ENCODE measurements at places on chromosomes 1 and 21.

- DNase-seq: no peak
These were observed 36.6 kb downstream of the SLAMF6 start for GRCh38 chr1:160486453-160486852.

DNA sequence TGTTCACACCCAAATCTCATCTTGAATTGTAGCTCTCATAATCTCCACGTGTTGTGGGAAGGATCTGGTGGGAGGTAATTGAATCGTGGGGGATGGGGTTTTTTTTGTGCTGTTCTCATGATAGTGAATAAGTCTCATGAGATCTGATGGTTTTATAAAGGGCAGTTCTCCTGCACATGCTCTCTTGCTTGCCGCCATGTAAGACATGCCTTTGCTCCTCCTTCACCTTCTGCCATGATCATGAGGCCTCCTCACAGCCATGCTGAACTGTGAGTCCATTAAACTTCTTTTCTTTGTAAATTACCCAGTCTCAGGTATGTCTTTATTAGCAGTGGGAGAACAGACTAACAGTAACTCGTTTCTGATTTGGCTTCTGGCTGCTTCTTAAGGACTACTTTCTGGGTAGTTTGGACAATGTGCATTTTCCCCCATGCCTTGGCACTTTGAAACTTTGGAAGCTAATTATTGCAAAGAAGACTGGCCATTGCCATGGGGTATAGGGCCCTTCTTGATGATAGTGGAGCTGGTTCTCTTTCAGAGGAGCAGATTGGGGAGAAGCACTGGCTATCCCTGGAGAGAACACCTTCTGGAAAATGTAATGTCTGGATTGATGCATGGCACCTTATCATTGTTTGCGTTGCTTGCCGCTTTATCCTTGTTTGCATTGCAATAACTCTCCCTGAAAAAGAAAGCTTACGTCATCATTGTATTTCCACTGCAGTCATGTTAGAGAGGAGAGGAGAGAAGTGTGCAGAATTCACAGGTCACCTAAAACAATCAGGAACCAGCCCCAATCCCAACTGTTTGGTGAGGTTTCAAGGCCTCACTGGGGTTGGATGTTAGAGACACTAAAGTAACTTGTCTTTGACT lies 5.9 kb downstream of the CNIH3 start:
- DNase-seq: no peak

GRCh38 chr1:100050139-100050538 lies 80.3 kb downstream of the SLC35A3 start:
- DNase-seq: no peak

DNA sequence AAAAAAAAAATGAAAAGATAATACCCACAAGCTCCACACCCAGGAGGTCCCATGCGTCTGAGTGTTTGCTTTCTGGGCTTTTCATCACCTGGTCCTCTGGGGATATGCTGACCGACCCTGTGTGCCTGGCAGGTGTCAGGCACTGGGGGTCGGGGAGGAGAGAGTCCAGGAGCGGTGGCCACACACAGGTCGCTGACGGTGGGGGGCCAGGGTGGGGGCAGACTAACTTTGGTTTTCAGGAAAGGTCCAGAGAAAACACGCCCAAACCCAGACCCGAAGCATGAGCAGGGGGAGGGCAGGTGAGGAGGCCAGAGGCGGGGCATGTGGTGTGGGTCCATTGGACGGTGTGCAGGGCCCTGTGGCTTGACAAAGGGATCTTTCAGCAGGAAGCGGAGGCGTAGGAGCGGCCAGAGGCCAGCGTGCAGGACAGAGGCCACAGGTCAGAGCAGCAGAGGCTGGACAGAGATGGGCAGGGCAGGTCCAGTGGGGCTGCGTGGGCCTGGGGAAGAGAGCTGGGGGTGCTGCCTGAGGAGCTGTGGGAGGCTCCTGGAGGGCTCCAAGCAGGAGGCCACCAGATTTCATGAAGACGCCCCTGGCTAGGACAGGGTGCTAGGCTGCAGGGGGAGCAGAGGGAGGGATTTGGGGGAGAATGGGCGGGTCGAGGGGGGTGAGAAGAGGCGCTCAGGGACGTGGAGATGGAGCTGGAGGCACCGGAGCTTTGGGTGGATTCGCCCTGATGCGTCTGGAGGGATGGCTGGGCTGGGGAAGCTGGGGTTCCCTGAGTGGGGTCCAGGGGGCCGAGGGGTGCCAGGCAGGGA lies 15.8 kb downstream of the RNF223 start:
- DNase-seq: no peak

GRCh38 chr1:37846647-37847339 lies 12.6 kb downstream of the MTF1 start:
- DNase-seq: no peak

DNA sequence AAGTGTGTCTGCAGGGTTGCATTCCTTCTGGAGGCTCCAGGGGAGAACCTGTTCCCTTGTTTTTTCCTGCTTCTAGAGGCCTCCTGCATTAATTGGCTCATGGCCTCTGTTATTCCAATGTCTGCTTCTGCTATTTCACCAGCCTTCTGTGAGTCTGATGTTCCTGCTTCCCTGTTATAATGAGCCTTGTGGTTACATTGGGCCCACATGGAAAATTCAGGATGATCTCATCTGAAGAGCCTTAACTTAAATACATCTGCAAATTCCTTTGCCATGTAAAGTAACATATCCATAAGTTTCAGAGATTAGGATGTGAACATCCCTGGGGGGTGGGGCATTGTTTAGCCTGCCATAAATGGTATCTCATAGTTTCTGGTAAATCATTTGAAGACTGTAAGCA lies 181.1 kb downstream of the RWDD3 start:
- DNase-seq: no peak

DNA sequence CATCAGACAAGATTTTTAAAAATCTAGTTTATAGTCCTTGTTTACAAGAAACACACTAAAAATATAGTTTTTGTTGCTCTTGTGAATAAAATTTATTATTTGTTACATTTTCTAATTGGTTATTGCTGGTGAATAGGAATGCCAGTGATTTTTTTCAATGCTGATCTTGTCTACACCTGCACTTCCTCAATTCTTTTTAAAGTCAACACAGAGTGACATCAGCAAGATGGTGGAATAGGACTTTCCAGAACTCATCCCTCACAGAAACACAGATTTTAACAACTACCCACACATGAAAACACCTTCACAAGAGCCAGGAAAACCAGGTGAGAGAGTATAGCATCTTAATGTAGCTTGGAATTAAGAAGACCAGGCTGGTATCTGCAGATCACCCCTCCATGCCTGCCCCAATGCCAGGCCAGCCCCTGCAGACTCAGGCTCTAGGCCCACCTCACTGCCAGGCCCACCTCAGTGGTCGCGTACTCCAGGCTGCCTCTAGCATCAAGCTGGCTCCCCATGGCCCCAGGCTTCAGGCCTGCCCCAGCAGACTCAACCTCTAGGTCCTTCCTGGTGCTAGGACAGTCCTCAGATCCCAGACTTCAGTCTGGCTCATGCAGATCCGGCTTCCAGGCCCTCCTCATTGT lies 117.6 kb downstream of the WDR3 start:
- no peak for DNase-seq

GRCh38 chr1:30258471-30258870 lies 464.9 kb downstream of the MATN1 start:
- DNase-seq: no peak

- DNase-seq: no peak
These were observed 177.9 kb downstream of the HFM1 start for GRCh38 chr1:91226741-91227140.

- no peak for DNase-seq
These were observed 1.1 kb upstream of the RAP1GAP start for GRCh38 chr1:21670059-21670881.

GRCh38 chr1:236063551-236063918 lies 1.4 kb downstream of the NID1 start:
- no peak for DNase-seq

DNA sequence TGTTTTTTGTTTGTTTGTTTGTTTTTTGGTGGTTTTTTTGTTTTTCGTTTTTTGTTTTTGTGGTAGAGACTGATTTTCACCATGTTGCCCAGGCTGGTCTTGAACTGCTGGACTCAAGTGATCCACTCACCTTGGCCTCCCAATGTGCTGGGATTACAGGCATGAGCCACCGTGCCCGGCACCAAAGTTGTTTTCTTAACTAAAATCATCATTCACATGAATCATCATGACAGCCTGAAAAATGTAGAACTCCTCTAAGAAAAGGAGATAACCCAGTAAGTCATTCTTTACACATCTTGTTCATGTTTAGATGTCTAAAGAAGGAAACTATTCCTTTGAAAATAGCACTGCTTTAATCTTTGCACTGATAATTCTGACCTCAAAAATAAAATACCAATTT lies 37.5 kb downstream of the DISP1 start:
- DNase-seq: no peak

GRCh38 chr1:113977906-113978305 lies 1.4 kb upstream of the OLFML3 start:
- no peak for DNase-seq

- no peak for DNase-seq
These were observed 5.0 kb downstream of the TAS1R2 start for GRCh38 chr1:18854331-18855025.

DNA sequence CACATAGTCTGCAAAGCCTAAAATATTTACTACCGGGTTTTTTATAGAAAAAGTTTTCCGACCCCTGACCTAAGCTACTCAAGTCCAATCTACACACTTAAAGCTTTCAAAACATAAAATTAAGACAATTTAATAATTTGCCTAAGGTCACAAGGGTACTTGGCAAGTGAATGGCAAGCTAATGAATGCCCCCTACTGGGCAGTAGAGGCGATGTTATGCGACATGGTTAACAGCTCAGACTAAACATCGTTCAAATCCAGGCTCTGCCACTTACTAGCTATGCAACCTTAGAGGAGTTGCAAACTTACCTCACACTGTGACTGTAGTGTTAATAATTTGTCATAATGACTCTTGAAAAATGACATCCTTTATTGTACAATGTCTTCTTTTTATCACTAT lies 317.2 kb upstream of the NFIA start:
- DNase-seq: peak; percentile 2

- no peak for DNase-seq
These were observed at the start of gene PDE9A for GRCh38 chr21:42653231-42654061. Gene PDE9A, plus strand, starts transcription at chr21:42653621. Its CDS starts 194 bp downstream, at chr21:42653815.

DNA sequence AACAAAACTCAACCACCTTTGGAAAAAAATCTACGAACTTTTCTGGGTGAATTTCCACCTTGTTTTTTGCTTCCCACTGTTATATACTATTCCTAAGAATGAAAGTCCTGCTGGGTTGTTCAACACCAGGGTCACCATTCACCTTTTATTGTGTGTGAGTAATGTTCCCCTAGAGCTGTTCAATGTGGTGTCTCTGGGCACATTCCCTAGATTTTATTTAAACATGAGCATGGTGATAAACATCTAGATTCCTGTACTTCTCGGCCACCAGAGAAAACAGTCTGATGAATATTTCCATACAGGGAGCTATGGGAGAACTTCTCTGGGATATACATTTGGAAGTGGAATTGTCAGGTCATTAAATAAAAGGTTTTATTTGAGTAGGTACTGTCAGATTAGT lies 13.0 kb downstream of the FMN2 start:
- DNase-seq: no peak

DNA sequence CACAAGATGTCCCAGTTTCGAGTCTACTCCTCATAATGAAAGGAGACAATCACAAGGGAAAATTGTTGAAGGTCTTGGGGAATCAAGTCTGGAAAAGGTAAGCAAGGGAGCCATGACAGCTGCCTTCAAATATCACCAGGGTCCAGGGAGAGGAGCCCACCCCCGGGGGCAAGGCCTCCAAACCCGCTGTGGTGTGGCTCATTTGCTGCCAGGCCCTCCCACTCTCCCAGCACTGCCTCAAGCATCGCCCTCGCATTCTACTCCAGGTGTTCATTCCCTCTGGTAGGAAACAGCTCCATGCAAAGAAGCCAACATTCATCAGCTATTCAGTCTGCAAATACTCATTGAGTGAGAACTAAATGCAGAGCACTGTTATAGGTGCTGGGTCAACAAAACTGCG lies 8.6 kb downstream of the S100A9 start:
- no peak for DNase-seq

DNA sequence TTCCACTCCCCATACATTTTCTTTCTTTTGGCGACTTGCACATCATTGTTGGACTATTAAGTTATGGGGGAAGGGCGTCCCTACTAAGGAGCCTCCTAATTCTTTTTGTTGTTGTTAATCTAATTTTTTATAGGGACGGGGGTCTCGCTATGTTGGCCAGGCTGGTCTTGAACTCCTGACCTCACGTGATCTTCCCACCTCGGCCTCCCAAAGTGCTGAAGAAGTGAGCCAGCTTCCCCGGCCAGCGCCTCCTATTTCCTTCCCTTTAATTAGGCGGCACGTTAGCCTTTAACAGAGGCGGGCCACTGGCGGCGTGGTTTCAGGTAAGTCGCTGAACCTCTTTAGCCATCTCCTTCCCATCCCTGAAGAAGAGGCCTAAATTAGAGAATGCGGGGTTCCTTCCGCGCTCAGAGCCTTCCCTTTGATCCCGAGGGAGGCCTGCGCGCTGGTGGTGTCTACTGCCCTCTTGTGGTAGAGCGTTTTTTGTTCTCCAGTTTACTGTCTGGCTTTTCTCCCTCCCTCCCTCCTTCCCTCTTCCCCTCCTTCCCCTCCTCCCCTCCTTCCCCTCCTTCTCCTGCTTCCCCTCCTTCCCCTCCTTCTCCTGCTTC lies 38.1 kb downstream of the TNFRSF9 start:
- DNase-seq: peak; percentile 84

GRCh38 chr21:35202431-35202830 lies 153.3 kb upstream of the RUNX1 start:
- DNase-seq: peak; percentile 4

DNA sequence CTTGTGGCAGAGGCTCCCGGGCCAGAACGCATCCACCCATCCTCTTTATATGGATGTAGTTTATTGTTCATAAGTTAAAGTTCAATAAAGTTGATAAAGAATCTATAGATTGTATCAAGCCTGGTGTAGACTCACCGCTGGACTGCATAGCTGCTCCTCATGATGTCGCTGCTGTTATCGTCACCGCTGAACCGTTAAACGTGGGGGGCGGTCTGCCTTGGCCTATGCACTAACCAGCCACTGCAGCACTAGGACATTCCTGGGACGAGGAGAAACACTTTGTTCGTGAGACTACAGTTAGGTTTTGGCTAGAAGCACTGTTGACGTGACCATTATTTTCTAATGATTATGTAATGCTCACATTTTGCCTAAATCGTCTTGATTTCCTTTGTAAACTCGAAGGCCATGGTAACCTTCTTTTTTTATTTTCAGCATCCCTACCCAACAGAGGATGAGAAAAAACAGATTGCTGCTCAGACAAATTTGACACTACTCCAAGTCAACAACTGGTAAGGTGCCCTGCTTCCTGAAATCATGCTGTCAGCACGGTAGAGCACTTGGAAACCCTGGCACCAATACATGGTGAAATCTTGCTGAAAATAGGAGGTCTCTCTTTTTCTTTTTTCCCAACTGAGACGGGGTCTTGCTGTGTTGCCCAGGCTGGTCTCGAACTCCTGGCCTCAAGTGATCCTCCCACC lies 50.2 kb downstream of the PKNOX1 start:
- DNase-seq: no peak

GRCh38 chr1:44673675-44674112 lies 587 bp downstream of the TMEM53 start:
- no peak for DNase-seq

Measured in Kasumi-1 (cell line).